ENCODE measurements at places on chromosomes 2 and 18.
A peak's percentile ranks its signal among the peaks of the same experiment; 100 is the strongest.

DNA sequence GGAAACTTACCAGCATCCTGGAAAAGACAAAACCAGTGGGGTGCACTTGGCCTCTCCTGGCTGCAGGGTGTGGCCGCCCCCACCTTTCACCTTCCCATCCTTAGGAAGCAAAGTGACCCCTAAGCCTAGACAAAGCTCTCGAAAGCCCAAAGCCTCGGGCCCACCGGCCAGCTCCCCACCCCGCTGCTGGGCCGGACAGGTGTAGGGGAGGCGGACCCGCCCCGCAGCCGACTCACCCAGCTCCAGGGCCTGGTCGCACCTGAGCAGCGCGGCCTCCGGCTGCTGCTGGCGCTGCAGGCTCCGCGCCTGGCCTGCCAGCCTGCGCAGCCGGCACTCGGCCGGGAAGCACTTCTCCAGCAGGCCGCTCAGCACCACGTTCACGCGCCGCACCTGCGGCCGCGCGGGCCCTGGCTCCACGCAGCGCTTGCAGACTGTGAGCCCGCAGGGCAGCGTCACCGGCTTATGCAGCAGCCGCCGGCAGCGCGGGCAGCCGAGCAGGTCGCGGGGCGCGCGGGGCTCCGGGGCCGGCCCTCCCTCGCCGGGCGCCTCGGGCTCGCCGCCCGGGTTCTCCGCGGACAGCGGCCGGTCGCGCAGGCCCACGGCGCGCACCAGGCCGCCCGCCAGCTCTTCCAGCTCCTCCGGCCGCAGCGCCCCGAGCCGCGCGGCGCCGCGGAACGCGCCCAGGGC is 979 bp downstream of the LONRF2 start:
- DNase-seq = peak; percentile 34

DNA sequence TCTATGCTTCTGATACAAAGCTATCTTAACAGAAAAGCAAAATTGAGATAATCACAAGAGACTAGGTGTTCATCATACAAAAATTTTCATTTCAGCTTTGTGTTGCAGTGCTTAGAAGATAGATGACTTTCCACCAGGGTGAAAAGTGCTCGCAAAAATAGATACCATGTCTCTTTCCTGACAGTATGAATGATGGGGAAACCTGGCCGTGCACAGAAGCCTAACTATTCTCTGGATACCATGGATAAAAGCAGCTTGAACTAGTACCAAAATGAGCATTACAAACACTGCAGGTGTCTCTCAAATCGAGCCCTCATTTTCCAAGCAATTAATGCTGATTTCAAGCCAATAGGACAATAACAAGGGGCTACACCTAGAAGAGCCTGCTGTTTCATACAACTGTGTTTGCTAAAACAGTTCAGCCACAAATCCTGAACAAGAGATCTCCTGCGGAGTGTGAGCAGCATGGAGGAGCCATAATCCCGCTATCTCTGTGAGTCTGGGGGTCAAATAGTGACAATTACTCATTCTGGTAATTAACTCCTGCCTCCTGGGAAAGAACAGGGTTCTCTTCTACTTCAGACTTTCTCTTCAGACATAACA is 507.6 kb downstream of the PID1 start:
- no peak for DNase-seq

DNA sequence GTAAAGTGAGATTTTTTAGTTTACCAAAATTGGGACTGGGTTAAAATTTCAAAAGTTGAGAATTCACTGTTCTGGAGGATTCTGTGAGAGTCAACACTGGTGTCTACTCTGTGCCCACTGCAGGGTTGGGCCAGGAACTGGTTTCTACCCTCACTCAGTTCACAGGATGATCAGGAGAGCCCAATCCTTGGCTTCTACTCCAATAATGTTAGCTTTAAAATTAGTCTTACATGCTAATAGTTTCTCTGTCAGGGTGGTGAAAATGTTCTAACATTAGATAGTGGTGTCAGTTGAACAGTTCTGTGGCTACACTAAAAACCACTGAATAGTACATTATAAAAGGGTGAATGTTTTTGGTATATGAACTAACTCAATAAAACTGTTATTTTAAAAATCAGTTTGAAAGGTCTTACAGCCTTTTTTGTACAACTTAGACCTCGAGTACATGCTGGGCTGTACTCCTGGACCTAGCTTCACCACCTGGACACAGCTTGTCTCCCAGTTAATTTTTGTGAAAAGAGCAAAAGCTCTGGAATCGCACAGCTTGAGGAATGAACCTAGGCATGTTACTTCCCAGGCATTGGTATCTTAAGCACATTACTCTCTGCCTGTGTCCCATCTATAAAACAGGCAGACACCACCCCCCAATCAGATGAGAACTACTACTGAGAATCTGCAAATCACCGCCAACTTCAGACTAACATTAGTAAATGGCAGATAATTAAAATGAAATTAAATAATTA is 44.4 kb downstream of the ACVR1 start:
- DNase-seq = no peak

DNA sequence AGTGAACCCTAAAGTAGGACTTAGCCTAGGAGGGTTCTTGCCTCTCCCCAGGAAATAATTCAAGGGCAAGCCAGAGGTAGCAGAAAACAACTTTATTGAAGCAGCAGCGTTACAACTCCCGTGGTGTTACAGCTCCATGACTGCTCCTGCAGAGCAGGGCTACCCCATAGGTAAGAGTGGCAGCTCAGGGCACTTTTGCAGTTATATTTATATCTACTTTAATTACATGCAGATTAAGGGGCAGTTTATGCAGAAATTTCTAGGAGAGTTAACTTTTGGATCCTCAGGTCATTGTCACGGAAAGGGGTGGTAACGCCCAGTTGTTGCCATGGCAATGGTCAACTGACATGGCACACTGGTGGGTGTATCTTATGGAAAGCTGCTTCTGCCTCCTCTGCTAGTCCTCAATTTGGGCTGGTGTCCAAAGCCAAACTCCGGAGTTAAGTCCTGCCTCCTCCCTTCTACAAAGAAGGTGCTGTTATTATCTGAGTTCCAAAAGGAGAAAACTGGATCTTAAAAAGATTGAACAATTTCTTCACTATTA is 1413.0 kb downstream of the DSC3 start:
- no peak for DNase-seq

- DNase-seq = no peak
These were observed 80.1 kb downstream of the FIGN start for GRCh38 chr2:163655667-163656066.

GRCh38 chr2:143436951-143437350 is 307.7 kb downstream of the ARHGAP15 start:
- DNase-seq = no peak
